Bronchial smooth muscle cell (primary cell): ENCODE measurements at places on chromosomes 3 and 15. TPM values are rescaled to one million over a fixed set of nuclear protein-coding genes. Genes with fewer than 3 reads are reported as not detected.

The SNTN gene
- total RNA-seq: not detected in 2 replicates

The APBA2 gene
- 0.16 and 0.77 TPM in 2 replicates for total RNA-seq

The GOLGA6B gene
- total RNA-seq: under 0.01 TPM in 1 of 2 replicates, not detected in the other

The ACAA1 gene
- total RNA-seq: 54.1 and 66.0 TPM in 2 replicates

The ADGRG7 gene
- total RNA-seq: not detected in 2 replicates

The SLC22A14 gene
- total RNA-seq: under 0.01 and 0.17 TPM in 2 replicates

The PLA2G4E gene
- total RNA-seq: not detected in 2 replicates

The MCTP2 gene
- total RNA-seq: 4.1 and 4.3 TPM in 2 replicates

The CATSPER2 gene
- total RNA-seq: 1.1 and 1.3 TPM in 2 replicates

The COL7A1 gene
- total RNA-seq: 27.0 and 27.6 TPM in 2 replicates

The PLA2G4D gene
- not detected in 2 replicates for total RNA-seq

The TGM4 gene
- total RNA-seq: under 0.01 TPM in 1 of 2 replicates, not detected in the other

The GOLGA6A gene
- total RNA-seq: under 0.01 TPM in 2 replicates

The HACD2 gene
- total RNA-seq: 6.4 and 7.6 TPM in 2 replicates

The POC1A gene
- 2.6 and 5.4 TPM in 2 replicates for total RNA-seq

The TM4SF1 gene
- total RNA-seq: 59.8 and 183 TPM in 2 replicates

The GP9 gene
- not detected in 2 replicates for total RNA-seq

The ITIH1 gene
- not detected in 2 replicates for total RNA-seq

The CD200R1 gene
- 0.09 and 0.16 TPM in 2 replicates for total RNA-seq

The TLR9 gene
- under 0.01 and 0.09 TPM in 2 replicates for total RNA-seq

The TMEM39A gene
- total RNA-seq: 35.1 and 45.6 TPM in 2 replicates

The CCDC191 gene
- total RNA-seq: 1.7 and 2.7 TPM in 2 replicates

The C15orf62 gene
- total RNA-seq: under 0.01 TPM in 1 of 2 replicates, not detected in the other

The DOCK3 gene
- total RNA-seq: 0.09 and 0.16 TPM in 2 replicates

The GOLGA8Q gene
- total RNA-seq: 2.8 and 4.1 TPM in 2 replicates

The ADAMTS7 gene
- 1.1 and 4.1 TPM in 2 replicates for total RNA-seq

The UBE3A gene
- total RNA-seq: 55.8 and 57.6 TPM in 2 replicates

The TM4SF4 gene
- 0.16 TPM in 1 of 2 replicates, not detected in the other for total RNA-seq

The CNTN6 gene
- not detected in 2 replicates for total RNA-seq

The LRRC31 gene
- not detected in 2 replicates for total RNA-seq

The RNF13 gene
- 58.5 and 60.8 TPM in 2 replicates for total RNA-seq

The UBL7 gene
- 23.6 and 30.7 TPM in 2 replicates for total RNA-seq

The SERPINI2 gene
- total RNA-seq: not detected in 2 replicates

The SERINC4 gene
- not detected in 2 replicates for total RNA-seq

The CTDSPL gene
- total RNA-seq: 21.0 and 24.4 TPM in 2 replicates

The ATP8B4 gene
- total RNA-seq: 6.9 and 29.4 TPM in 2 replicates
